ENCODE measurements at places on chromosomes 3 and 15.

GRCh38 chr3:26967501-26967900 lies 344.9 kb downstream of the LRRC3B start:
- DNase-seq, result no peak

GRCh38 chr15:50365971-50366370 lies 11.0 kb upstream of the GABPB1 start:
- DNase-seq, result no peak

DNA sequence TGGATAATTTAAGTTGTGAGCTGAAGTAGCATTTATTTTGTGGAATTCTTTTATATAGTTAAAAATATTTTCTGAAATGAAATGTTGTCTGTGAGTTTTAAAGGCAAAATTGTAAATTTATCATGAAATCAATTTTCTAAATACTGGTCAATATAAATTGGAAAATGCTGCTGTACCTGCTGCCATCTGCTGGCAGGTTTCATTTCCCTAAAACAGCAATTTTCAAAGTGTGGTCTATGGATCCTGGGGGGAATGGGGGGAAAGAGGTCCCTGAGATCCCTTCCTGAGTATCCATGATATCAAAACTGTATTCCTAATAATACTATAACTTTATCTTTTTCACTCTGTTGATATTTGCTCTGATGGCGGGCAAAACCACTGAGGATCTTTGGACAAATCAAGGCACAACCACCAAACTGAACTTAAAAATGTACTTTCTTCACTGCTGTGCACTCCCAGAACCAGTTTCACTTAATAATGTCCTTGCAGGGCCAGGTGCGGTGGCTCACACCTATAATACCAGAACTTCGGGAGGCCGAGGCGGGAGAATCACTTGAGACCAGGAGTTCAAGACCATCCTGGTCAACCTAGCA lies 17.2 kb upstream of the CCR4 start:
- DNase-seq, result no peak

- DNase-seq, result no peak
Measured at GRCh38 chr15:78796510-78796909, 14.8 kb downstream of the ADAMTS7 start.

GRCh38 chr3:31188112-31188511 lies 293.7 kb upstream of the GADL1 start:
- DNase-seq, result no peak

- peak; percentile 2 for DNase-seq
Measured at GRCh38 chr3:108437439-108437838, 73.0 kb downstream of the MYH15 start.

GRCh38 chr15:26648676-26649075 lies 124.2 kb downstream of the GABRB3 start:
- no peak for DNase-seq

DNA sequence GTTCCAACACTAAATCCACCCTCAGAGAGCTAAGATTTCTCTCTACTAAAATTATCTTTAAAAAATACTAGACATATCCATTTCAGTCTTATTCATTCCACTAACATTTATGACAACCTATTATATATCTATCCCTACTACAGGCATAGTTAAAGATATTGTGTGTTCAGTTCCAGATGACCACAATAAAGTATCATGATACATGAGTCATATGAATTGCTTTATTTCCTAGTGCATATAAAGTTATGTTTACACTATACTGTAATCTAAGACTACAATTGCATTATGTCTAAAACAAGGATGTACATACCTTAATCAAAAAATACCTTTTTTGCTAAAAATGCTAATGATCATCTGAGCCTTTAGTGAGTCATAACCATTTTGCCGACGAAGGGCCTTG lies 19.4 kb downstream of the SHOX2 start:
- no peak for DNase-seq

DNA sequence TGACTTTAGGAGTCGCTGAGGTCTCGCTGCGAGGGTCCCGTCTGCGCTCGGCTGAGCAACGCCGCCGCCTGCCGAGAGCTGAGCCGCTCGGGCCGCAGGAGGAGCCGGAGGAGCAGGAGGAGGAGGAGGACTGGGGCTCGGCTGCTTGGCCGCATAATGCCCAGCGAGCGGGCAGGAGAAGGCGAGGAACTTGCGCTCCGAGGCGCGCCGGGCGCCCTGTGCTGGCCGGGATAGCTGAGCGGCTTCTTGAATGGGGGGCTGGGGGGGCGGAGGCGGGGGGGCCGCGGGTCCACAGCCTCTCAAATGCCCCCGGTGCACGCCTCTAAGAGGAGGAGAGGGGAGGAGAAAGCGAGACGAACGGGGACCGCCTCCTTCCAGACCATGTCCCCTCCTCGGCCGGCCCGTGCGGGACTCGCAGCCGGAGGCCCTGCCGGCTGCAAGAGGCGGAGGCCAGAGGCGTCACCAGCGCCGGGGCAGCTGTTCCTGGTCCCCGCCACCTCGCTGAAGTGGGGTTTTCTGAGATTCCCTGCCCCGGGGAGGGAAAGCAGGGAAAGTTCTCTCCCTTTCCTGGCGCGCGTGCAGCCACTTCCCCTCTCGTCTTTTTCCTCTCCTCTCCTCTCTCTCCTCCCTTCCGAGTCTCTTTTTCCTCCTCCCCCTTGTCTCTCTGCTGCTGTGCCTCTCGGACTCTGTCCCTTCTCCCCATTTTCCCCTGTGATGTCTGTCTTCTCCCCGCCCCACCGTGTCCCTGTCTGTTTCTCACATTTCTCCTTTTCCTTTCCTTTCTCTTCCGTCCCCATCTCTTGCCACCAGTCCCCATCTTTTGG lies at the start of gene ADAMTS9:
ADAMTS9 (minus strand) TSS at position 220 of the 824 bp plus-strand sequence. CDS start 343 bp downstream, outside the sequence.
- no peak for DNase-seq

- peak; percentile 37 for DNase-seq
Measured at GRCh38 chr3:42819351-42819965, 10.2 kb downstream of the ACKR2 start.

DNA sequence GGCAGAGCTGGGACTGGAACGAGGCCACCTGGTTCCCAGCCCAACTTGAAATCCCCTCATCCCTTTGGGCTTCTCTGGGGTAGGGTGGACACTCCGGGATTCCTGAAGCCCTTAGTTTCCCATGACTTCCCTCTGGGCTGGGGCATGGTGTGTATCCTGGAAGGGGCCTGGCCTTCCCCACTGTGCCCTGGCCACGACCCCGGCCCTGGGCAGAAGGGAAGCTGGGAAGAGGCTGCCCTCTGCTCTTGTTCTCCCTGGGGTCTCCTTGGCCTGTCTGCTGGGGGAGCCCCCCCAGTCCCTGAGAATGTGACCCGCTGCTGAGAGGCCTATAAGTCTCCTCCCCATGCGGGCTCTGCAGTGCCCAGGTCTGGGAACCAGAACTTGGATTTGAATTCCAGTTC lies 104.9 kb downstream of the LINGO1 start:
- no peak for DNase-seq

DNA sequence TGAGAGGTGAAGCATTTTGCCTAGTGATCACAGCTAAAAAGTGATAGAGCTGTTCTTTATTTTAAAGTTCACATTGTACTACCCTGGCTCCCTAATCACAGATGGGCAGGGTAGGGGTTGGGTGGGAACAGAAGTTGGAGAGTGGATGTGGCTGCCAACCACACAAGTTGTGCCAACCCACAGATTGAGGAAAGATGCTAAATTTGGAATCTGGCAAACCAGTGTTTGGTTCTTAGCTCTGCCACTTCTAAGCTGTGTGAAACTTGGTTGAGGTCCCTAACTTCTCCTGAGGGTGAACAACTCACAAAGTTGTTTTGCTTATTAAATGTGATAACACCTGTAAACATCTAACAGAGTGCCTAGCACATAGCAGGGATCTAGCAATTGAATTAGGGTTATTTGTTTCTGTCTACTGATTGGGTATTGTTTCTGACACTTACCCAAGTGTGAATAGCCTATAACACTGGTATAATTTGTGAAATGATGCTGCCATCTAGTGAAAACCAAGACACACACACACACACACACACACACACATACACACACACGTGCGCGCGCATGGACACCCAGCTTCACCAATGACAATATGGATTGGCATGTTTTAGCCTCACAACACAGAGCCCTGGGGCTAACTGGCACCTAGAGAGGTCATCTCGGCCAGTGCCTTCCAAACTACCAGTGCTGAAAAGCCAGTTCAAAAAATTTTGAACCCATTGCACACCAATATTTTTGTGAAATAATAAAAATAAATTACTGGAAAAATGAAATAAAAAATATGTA lies 25.3 kb downstream of the ADGRG7 start:
- DNase-seq, result no peak

DNA sequence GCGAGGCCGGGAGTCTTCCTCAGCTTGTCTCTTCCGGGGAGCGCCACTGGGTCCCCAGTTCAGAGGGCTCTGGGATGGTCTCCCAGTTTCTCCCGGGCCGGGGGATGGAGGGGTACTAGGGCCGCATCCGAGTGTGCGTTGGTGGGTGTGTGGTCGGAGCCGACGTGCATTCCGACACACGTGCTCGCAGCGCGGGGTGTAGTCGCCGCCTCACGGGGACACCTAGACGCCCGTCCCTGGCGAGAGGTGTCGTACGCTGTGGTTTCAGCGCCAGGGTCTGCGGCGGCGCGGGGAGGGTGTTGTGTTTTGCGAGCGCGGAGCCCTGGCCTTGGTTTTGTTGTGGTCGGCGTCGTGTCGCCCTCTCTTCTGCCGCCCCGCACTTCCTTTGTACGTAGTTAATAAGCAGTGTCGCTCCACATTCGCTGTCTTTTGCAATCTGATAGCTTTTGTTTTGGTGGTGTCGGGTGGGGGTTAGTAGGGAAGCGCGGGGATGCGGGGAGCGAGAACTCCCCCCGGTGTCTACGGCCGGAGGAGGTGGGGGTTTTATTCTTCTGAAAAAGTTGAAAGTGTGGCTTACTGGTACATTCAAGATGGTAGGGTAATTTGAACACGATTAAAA lies 2.2 kb downstream of the IGF1R start:
- peak; percentile 51 for DNase-seq

- DNase-seq, result no peak
Measured at GRCh38 chr15:35439291-35439690, 106.7 kb downstream of the DPH6 start.

DNA sequence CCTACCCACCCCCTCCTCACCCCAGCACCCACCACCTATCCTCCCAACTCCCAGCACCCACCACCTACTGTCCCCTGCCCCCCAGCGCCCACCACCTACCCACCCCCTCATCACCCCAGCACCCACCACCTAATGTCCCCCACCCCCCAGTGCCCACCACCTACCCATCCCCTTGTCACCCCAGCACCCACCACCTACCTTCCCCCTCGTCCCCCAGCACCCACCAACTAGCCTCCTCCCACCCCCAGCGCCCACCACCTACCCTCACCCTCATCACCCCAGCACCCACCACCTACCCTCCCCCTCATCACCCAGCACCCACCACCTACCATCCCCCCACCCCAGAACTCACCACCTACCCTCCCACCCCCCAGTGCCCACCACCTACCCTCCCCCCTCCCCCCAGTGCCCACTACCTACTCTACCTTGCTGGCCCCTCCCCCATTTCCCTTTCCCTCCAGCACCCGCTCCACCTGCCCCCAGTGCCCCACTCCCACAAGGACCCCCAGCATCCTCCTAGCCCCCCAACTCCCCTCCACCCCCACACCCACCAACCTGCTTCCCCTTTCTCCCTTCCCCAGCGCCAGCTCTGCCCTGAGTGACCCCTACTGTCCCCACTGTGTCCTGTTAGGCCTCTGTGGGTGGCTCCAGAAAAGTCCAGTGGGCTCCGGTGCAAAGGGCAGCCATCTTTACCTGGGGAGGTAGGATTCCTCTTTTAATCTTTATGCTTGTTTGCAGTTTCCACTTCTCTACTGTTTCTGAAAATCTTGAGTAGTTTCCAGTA lies 1.2 kb downstream of the UROC1 start:
- no peak for DNase-seq

DNA sequence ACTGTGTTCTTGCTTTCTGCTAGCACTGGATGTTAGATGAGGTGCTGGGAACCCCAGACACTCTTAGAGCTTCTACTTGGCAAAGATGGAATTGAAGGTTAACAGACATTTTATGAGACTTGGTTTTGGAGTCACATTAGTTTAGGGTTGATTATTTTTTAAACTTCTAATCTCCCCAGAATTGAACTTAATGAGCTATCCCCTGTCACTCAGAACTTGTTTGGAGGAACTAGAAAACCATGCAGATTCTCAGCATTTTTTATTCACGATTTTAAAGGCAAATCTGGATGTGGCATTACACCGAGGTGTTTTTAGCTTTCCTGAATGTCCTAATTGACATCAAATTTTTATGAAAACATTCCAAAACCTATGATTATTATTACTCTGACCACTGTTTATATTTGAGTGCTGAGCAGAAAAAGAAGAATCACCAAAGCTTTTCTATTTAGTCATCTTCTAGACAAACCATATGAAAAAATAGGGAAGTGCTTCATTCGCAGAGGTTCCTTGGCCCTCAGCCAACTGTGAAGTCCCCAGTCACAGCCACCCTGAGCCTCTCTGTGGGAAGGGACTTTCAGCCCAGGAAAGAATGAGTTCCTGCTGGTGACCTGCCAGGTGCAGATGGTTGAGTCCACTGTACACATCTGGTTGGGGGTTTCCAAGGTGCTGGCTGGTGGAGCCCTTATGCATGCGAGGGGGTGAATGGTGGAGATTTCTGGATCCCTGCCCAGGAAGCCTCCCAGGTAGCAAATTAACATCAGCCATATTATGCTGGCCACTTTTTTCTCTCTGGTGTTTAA lies 196.0 kb upstream of the TOPAZ1 start:
- DNase-seq, result no peak

- no peak for DNase-seq
Measured at GRCh38 chr3:10526366-10526765, 21.0 kb upstream of the ATP2B2 start.

DNA sequence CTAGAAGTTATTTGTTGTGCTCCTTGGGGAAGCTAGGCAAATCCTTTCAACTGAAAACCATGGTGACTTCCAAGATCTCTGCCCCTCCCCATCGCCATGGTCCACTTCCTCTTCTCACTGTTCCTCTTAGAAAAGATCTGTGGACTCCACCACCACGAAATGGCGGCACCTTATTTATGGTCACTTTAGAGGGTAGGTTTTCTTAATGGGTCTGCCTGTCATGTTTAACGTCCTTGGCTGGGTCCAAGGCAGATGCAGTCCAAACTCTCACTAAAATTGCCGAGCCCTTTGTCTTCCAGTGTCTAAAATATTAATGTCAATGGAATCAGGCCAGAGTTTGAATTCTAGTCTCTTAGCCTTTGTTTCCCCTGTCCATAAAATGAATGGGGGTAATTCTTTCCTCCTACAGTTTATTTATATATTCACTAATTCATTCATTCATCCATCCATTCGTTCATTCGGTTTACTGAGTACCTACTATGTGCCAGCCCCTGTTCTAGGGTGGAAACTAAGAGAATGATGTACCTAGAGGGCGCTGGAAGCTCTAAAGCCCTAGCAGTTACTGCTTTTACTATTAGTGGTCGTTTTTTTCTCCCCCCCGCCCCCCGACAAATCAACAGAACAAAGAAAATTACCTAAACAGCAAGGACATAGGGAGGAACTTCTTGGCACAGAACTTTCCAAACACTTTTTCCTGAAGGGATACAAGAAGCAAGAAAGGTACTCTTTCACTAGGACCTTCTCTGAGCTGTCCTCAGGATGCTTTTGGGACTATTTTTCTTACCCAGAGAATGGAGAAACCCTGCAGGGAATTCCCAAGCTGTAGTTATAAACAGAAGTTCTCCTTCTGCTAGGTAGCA lies 657 bp downstream of the PATL2 start:
- DNase-seq, result peak; percentile 5

- no peak for DNase-seq
Measured at GRCh38 chr3:62632510-62633294, 242.5 kb downstream of the CADPS start.

GRCh38 chr3:131353016-131353877 lies 28.3 kb upstream of the NUDT16 start:
- no peak for DNase-seq

- no peak for DNase-seq
Measured at GRCh38 chr3:33187368-33187634, 31.3 kb downstream of the SUSD5 start.
